ENCODE measurements at places on chromosomes 5 and 9. TPM values are rescaled to one million over a fixed set of nuclear protein-coding genes. Genes with fewer than 3 reads are reported as not detected.

GRCh38 chr5:148145916-148146315 lies 22.4 kb upstream of the SPINK14 start:
- no peak overlapping the region for H3K4me3 ChIP-seq
- no peak overlapping the region for H3K27ac ChIP-seq
- H3K4me1 ChIP-seq, result peaks cover 15% of the 10 kb centered on the region
- H3K36me3 ChIP-seq, result peaks cover 2% of the 10 kb centered on the region

GRCh38 chr5:40078898-40079575 lies 600.7 kb upstream of the PTGER4 start:
- H3K27ac ChIP-seq, result no peak overlapping the region
- no peak overlapping the region for H3K4me3 ChIP-seq
- no peaks in the 10 kb centered on the region for H3K36me3 ChIP-seq
- H3K27me3 ChIP-seq, result peaks cover 21% of the 10 kb centered on the region

- no peak for DNase-seq
- no peak overlapping the region for H3K27ac ChIP-seq
- H3K36me3 ChIP-seq, result peaks cover under 1% of the 10 kb centered on the region
- H3K4me3 ChIP-seq, result peak overlapping the region; percentile 46
- no peaks in the 10 kb centered on the region for H3K27me3 ChIP-seq
Observed at GRCh38 chr5:174920906-174921550, 196.6 kb downstream of the MSX2 start.

DNA sequence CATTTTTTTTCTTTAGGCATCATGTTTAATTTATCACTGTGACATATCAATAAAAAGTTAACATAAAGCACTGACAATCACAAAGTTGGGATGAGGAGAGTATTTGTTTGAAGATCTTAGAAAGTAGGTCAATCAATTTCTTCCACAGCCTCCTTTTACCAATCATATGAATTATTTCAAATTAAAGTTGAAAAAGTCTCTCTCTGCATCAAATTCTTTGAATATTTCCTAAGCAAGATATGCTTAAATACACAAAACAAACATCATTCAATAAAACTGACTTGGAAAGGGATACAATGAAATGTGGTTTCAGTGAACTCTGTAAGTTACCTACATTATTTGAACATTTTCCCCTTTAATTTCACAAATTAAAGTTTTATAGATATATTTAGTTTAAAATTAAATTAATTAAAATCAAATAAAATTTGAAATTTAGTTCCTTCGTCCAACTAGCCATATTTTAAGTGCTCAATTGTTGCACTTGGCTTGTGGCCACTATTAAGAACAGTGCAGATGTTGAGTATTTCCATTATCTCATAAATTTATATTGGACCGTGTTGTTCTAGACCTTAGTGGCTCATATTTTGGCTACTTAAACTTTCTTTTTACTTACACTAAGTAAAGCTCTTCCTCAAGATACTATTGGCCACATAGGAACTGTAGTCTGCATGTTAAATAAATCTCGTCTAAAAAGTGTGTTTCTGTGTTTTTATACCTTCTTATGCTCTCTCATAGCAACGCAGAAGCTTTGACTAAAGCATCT lies 949.7 kb upstream of the NUDT12 start:
- H3K36me3 ChIP-seq, result peaks cover 6% of the 10 kb centered on the region
- peaks cover 20% of the 10 kb centered on the region for H3K4me1 ChIP-seq
- no peaks in the 10 kb centered on the region for H3K27me3 ChIP-seq
- H3K4me3 ChIP-seq, result no peak overlapping the region
- DNase-seq, result no peak

GRCh38 chr5:104385906-104386305 lies 823.3 kb upstream of the NUDT12 start:
- H3K36me3 ChIP-seq, result no peaks in the 10 kb centered on the region
- H3K27me3 ChIP-seq, result no peaks in the 10 kb centered on the region
- DNase-seq, result no peak
- peaks cover 7% of the 10 kb centered on the region for H3K4me1 ChIP-seq
- H3K4me3 ChIP-seq, result no peak overlapping the region

GRCh38 chr9:132663117-132663516 lies 6.7 kb downstream of the DDX31 start:
- no peaks in the 10 kb centered on the region for H3K27me3 ChIP-seq
- H3K36me3 ChIP-seq, result peaks cover 9% of the 10 kb centered on the region
- no peak overlapping the region for H3K27ac ChIP-seq

GRCh38 chr9:129141066-129142041 lies 30.1 kb downstream of the PTPA start:
- H3K27me3 ChIP-seq, result no peaks in the 10 kb centered on the region
- H3K27ac ChIP-seq, result peak overlapping the region; percentile 100
- no peak for DNase-seq
- peaks cover 88% of the 10 kb centered on the region for H3K4me1 ChIP-seq
- H3K36me3 ChIP-seq, result peaks cover 5% of the 10 kb centered on the region

DNA sequence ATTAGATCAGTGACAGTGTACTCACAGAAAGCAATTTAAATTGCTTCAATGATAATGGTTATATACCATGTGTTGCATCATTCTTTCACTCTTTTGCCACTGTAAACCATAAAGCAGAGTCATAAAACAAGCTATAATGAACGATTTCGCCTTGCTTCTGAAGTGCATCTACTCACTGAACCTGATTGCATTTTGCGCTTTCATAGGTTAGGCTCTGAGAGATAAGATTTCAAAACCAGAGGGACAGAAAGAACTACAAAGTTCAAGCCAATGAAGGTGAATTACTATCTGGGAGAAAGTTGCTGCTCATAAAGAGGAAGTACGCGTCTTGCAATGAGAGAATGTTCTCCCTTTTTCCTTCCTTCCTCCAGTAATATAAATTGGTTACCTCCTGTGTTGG lies 412.7 kb downstream of the CETN3 start:
- H3K27ac ChIP-seq, result no peak overlapping the region
- H3K36me3 ChIP-seq, result peaks cover 3% of the 10 kb centered on the region
- H3K4me3 ChIP-seq, result no peak overlapping the region
- H3K4me1 ChIP-seq, result peaks cover 15% of the 10 kb centered on the region
- H3K27me3 ChIP-seq, result no peaks in the 10 kb centered on the region
- no peak for DNase-seq

DNA sequence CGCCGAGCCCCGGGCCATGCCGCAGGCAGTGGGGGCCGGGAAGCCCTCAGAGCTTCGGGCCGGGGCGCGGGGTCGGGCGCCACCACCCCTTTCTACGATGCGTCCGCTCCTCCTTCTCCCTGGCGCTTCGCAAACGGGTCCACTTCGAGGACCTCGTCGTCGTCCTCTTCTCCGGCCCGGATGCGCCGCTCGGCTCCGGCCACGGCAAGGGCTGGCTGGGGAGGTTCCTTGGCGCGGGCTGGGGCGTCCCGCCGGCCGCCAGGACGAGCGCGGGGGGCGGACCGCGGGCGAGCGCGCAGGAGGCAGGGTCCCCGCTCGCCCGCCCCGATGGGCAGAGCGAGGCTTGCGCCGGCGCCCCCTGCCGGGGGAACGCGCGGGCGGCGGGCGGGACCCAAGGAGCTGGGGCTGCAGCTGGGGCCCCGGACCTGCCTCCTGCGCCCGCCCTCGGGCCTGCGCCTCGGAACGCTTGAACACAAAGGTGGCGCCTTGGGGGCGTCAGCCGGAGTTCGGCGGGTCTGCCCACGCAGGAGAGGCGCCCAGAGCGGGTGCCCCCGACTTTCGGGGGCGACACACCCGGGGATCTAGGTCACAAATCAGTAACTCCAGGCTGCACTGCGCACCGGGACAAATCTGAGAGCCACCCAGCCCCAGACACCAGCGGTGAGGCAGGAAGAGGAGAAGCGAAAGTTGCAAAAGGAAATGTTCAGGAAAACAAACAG lies at the start of gene ROR2:
TSS of gene ROR2 (minus strand) at position 283 of the 719 bp plus-strand sequence.
- no peak within 1 kb of the TSS for H3K27ac ChIP-seq
- DNase-seq, result no peak
- no peaks in the 10 kb centered on the region for H3K27me3 ChIP-seq
- H3K36me3 ChIP-seq, result no peaks in the 10 kb centered on the region

DNA sequence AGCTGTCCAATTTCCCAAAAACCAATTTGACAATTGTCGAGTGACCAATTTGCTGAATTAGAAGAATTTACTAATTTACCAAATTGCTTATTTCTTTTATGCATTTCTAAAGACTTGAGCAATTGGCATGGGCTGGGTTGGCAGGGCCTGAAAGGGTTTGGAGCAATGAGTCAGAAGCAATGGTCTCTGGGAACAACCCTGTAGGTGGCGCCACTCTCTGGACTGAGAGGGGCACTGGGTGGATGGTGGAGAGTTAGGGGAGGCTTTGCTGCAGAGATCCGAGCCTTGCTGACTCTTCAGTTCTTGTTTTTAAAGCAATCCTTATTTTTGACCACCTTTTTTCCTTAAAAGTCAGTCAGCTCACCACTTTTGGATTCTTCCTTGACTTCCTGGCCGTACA lies 71.5 kb upstream of the RPS23 start:
- no peaks in the 10 kb centered on the region for H3K36me3 ChIP-seq
- DNase-seq, result no peak
- H3K27me3 ChIP-seq, result no peaks in the 10 kb centered on the region

DNA sequence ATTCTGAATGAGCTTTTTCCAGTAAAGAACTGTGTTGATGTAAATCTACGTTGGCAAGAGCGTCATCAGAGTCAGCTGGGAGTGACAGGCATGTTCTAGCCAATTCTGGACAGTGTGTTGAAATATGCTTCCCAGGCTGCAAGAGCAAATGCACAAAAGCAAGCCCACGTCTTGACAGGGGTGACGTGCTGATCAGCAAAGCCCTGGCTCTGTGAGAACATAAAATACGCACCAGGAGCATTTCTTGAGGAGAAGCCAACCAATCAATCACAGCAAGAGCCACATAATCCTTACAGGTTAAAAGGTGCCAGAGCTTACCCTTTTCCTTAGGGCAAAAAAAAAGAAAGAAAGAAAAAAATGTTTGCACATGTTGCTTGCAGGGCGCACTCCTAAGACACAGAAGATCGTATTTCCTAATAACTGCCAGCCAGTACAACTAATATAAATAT lies 148.1 kb downstream of the PDE4D start:
- DNase-seq, result no peak
- peak overlapping the region; percentile 93 for H3K27ac ChIP-seq
- peak overlapping the region; percentile 52 for H3K4me3 ChIP-seq
- no peaks in the 10 kb centered on the region for H3K27me3 ChIP-seq
- no peaks in the 10 kb centered on the region for H3K36me3 ChIP-seq

DNA sequence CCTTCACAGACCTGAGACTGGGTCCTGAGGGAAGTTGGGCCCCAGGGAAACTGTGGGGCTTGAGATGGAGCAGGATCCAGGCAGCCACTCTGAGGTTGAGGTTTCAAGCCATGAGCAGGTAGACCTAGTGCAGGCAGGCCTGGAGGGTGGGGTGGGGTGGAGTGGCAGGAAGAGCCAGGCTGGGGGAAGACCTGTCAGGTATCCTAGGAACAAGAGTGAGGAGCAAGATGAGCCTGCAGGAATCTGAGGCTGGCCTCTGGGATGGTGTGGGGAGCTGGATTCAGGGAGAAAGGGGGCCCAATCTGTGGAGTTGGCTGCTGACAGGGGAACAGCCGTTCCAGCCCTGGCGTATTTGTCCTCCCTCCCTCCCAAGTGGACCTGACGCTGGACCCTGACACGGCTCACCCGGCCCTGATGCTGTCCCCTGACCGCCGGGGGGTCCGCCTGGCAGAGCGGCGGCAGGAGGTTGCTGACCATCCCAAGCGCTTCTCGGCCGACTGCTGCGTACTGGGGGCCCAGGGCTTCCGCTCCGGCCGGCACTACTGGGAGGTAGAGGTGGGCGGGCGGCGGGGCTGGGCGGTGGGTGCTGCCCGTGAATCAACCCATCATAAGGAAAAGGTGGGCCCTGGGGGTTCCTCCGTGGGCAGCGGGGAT lies 9.8 kb downstream of the RACK1 start:
- H3K27ac ChIP-seq, result no peak overlapping the region
- no peak for DNase-seq
- no peak overlapping the region for H3K4me3 ChIP-seq
- peaks cover 11% of the 10 kb centered on the region for H3K4me1 ChIP-seq
- no peaks in the 10 kb centered on the region for H3K27me3 ChIP-seq

GRCh38 chr9:97514531-97514930 lies 13.1 kb downstream of the TMOD1 start:
- no peak for DNase-seq
- no peak overlapping the region for H3K4me3 ChIP-seq
- peaks cover 5% of the 10 kb centered on the region for H3K36me3 ChIP-seq
- H3K27ac ChIP-seq, result no peak overlapping the region
- peaks cover 3% of the 10 kb centered on the region for H3K4me1 ChIP-seq
- H3K27me3 ChIP-seq, result peaks cover 55% of the 10 kb centered on the region

- H3K27me3 ChIP-seq, result no peaks in the 10 kb centered on the region
- no peak overlapping the region for H3K27ac ChIP-seq
Observed at GRCh38 chr5:73519531-73520283, 21.5 kb downstream of the BTF3 start.

GRCh38 chr9:95557142-95557541 lies 40.4 kb upstream of the PTCH1 start:
- H3K4me1 ChIP-seq, result peaks cover 1% of the 10 kb centered on the region
- H3K36me3 ChIP-seq, result no peaks in the 10 kb centered on the region
- no peak overlapping the region for H3K4me3 ChIP-seq
- DNase-seq, result no peak
- H3K27ac ChIP-seq, result no peak overlapping the region

GRCh38 chr5:38612851-38613250 lies 56.4 kb upstream of the LIFR start:
- H3K27ac ChIP-seq, result no peak overlapping the region
- H3K4me3 ChIP-seq, result no peak overlapping the region
- H3K4me1 ChIP-seq, result peaks cover 9% of the 10 kb centered on the region
- peaks cover under 1% of the 10 kb centered on the region for H3K36me3 ChIP-seq
- DNase-seq, result no peak

DNA sequence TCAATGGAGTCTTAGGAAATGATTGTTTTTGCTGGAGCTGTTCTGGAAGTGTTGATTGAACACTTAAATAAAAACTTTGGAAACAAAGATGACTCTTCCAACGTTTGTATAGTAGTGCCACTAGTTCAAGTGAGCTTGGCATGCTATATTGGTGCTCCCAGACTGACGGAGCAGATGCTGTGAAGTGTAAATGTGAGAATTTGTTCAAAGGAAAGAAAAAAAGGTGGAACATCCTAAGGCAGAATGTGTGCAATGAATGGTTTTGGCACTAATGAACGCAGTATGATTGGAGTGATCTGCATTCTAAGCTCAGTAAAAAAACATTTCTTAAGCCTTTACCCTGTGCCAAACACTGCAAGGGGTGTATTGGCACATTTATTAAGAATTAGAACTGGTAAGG lies 69.8 kb downstream of the ZNF474 start:
- H3K4me1 ChIP-seq, result no peaks in the 10 kb centered on the region
- no peaks in the 10 kb centered on the region for H3K36me3 ChIP-seq
- no peak overlapping the region for H3K4me3 ChIP-seq
- no peak overlapping the region for H3K27ac ChIP-seq
- no peak for DNase-seq

GRCh38 chr5:62127098-62127736 lies 178.8 kb upstream of the KIF2A start:
- no peaks in the 10 kb centered on the region for H3K36me3 ChIP-seq
- no peak for DNase-seq
- no peaks in the 10 kb centered on the region for H3K4me1 ChIP-seq
- H3K27me3 ChIP-seq, result peaks cover 7% of the 10 kb centered on the region
- no peak overlapping the region for H3K4me3 ChIP-seq
- no peak overlapping the region for H3K27ac ChIP-seq

ZNF879 gene
- total RNA-seq, result 2.9 TPM

EPB41L4B gene
- total RNA-seq, result 4.1 TPM

DBH gene
- not detected for total RNA-seq

ZBTB26 gene
- total RNA-seq, result 6.9 TPM

TAF11L10 gene
- total RNA-seq, result not detected

TEX53 gene
- not detected for total RNA-seq

SPATA31E1 gene
- not detected for total RNA-seq

ANGPTL2 gene
- total RNA-seq, result 39.0 TPM

BHMT2 gene
- not detected for total RNA-seq

ENTREP1 gene
- 3.8 TPM for total RNA-seq

Measured in chondrocyte (in vitro differentiated cells).